D721Med (cell line): ENCODE measurements at places on chromosomes 16 and 17.

- no peak for DNase-seq
Observed at GRCh38 chr17:77476006-77476405, 335.2 kb downstream of the SEC14L1 start.

DNA sequence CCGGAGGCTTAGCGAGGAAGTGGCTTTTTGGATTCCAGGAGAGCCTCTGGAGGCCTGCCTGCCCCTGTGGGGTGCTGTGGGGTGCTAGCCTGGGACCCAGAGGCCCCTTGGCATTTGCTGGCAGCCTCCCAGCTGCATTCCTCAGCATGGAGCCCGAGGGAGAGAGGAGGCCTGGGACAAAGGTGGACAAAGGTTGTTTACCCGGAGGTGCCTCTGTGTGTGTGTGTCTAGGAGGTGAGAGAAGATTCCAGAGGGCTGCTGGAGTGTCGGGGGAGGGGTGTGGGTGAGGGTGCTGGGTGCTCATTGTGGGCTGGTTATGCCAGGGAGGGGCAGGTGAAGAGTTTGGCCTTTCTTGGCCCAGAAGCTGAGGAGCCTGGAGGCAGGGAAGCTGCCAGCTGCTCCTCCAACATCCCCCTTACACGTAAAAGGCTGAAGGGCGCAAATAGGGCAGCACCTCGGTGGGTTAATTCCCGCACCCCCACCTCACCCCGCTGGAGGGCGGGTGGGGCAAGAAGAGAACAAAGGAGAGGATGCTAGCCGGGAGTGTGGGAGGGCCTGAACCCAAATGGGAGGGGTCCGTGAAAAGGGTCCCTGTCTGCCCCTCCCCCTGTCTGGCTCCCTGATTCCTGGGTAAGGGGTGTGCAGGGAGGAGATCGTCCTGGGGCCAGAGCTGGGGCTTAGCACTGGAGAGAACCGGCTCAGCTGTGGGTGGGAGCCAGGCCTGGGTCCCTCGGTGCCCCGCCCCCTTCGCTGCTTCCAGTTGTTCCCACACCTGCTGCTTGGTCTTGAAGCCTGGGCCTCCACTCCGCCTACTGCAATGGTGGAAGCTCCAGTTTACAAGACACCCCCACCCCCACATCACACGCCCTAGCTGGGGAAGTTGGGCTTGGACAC, 9.9 kb downstream of the HEXIM2 start:
- DNase-seq: no peak

- DNase-seq: no peak
Observed at GRCh38 chr16:46568472-46569230, 52.5 kb downstream of the SHCBP1 start.

GRCh38 chr17:55236316-55236715, 28.4 kb upstream of the HLF start:
- DNase-seq: no peak

DNA sequence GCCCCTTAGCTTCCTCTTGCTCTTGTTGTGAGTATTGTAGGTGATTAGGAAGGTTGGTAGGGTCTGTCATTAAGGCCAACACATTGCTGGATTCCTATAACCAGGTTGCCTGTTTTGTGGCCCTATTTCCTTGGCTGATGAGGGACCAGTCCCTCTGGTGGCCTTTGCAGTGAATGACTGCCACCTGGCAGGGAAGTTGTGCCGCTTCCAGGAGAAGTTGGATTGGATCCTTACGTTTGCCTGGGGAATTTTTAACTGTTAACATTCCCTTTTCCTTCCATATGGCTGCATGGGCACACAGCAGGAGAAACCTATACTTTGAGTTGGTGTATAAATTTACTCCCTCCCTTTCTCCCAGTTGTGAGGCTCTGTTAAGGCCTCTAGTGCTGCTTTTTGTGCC, 32.4 kb downstream of the LCMT1 start:
- no peak for DNase-seq

DNA sequence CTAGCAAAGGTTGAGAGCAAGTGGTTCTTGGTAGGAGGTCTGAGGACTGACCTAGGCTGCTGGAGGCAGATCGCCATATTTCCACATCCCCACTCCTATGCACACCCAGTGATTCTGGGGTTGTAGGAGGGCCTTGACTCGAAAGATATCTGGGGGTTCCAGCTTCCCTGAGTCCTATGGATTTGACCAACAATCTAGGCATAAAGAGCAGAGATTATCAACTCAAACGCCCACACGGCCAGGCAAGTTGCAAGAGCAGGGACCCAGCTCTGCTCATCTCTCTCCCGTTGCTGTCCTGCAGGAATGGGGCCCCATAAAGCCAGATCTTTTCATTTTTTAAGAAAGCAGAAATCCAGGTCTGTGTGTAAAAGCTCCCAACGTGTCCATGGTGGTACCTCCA, 94.6 kb downstream of the SOCS1 start:
- no peak for DNase-seq

- no peak for DNase-seq
Observed at GRCh38 chr17:1899403-1900000, 69.7 kb downstream of the RPA1 start.

- DNase-seq: no peak
Observed at GRCh38 chr16:67992661-67993206, 6.5 kb downstream of the DPEP2 start.

DNA sequence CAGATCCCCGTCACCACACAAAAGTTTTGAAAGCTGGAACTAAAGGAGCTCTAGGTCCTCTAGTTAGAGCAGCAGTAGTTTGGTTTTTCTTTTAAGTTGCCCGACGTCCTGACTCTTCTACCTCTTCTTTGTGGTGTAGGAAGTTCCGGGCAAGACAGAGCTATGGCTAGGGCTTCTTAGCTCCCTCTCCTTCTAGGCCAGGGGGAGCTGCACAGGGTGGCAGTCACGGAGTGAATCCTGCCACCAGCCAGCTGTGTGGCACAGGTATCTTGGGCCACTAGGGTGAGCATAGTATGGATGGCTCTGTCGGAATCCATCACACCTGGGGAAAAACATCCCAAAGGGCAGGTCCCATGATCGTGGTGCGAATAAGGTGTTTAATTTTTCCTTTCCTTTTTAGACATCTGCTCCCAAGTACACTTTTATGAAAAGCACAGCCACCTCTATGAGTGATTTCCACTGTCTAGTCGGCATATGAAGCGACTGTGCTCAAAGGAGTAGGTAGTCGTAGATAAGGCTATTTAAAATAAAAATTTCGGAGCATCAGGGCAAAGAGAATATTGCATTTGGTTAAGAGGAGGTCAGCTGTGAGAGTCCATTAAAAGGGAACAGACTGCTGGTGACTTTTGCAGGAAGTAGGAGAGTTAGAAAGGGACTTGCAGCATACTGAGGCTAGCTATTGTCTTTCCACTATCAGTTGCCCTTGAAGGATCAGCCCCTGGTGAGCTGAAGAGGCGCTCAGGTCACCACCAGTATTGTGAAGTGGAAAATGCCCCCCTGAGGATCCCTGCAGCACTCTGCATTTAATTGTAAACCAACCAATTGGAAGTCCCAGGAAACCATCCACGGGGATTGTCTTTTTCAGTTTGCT, 2.1 kb downstream of the PRKCA start:
- DNase-seq: no peak

DNA sequence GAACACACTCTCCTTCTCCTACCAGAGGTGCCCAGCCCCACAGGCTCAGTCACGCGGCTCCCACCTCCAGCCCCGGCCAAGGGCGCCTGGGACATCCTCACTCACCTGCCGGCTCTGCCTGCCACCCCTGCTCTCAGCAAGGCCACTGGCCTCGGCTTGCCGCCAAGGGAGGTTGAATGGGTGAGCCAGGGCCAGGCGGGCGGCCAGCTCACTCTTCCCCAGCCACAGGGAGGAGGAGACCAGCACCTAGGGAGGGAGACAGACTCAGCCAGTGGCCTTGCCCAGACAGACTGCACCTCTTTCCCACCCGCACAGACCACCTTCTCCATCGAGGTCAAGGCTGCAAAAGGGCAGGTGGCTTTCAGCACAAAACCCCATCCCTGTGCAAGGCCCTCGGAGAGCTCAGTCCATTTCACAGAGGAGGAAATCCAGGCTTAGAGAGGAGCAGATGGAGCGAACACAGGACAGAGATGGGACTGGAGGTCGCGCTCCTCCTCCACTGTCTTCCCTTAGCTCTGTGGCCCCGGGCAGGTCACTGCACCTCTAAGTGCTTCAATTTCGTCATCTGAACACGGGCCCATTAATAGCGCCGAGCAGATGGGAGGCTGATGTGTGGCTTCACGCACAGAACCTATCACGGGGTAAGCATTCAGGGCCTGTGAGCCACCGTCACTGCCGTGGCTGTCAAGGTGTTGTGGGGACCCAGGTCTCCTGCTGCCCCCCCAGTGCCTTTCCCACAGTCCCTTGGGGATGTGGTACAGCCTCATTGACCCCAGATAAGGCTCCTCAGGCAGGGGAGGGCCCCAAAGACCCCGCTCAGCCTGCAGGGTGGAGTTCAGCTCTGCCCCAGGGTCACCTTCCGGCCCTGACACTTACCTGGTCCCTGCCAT, 56.1 kb downstream of the RMI2 start:
- DNase-seq: no peak

GRCh38 chr17:82338858-82339633, 5.5 kb upstream of the SECTM1 start:
- no peak for DNase-seq

DNA sequence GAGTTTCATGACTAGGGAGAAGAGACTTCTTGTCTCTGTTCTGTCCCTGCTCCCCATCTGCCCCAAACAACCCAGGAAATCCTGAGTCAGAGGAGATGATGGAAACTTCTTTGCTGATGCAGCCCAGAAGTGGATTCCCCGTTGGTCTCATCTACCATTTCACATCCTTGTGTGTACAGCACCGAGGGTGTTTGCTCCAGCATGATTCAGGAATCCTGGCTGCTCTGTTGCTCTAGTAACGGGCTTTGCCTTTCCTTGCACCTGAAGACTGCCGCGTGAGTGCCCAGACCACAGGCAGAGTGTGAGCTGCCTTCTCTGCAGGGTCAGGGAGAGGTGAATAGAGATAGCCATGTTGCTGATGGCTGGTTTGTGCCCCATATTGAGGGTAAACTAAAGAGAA, 408.4 kb downstream of the CPPED1 start:
- DNase-seq: no peak

GRCh38 chr17:29420128-29420527, 30.0 kb downstream of the TAOK1 start:
- no peak for DNase-seq
